ENCODE measurements at places on chromosomes 2 and 18.

- DNase-seq = no peak
These were observed at the start of gene LRRTM4 for GRCh38 chr2:77521931-77522470. Gene LRRTM4, minus strand, starts transcription at chr2:77522376.

DNA sequence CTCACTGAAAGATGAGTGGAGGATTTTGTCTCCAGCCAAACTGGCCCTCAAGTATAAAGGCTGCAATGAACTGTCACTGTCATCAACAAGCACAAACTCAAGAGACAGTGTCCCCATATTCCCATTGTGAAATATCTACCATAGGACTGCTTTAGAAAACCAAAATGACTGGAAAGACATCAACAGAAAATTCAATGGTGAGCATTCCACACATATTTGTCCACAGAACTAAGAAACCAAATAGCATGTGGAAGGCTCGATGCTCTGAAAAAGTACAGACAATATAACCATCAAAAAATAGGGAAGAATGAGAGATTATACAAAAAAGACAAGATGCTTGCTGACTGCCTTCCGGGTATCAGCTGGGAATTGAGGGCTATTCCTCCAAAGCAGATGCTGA lies 37.6 kb downstream of the TGFBRAP1 start:
- DNase-seq = no peak

GRCh38 chr18:77262643-77263465 lies 13.2 kb downstream of the GALR1 start:
- DNase-seq = no peak

- no peak for DNase-seq
These were observed 276.2 kb downstream of the CELF4 start for GRCh38 chr18:37289423-37289822.

DNA sequence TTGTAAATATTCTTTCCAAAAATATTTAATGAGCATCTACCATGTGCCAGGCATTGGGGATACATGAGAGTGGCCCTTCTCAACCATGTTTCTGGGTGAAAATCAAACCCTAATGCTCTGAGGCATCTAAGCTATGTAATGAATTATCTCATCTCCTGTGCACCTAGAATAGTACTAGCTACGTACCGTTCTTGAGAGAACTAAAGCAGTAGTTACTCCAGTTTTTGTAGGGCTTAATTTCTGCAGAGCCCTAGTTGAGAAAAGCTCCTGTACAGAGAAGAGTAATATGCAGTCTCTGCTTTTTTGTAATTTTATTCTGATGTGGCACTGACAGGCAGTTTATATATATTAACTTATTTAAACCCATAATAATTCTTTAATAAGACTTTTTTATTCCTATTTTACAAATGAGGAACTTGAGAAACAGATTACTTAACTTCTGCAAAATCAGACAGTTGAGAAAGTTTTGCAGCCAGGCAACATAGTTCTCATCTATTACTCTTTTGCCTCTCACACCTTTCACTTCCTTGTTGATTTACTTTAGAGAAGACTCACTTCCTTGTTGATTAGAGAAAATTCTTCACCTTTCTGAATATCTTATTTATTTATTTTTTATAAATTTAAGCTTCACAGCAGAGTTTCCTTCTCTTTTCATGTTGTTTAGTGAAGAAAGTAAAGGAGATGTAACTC lies 3.1 kb downstream of the SPOPL start:
- no peak for DNase-seq

DNA sequence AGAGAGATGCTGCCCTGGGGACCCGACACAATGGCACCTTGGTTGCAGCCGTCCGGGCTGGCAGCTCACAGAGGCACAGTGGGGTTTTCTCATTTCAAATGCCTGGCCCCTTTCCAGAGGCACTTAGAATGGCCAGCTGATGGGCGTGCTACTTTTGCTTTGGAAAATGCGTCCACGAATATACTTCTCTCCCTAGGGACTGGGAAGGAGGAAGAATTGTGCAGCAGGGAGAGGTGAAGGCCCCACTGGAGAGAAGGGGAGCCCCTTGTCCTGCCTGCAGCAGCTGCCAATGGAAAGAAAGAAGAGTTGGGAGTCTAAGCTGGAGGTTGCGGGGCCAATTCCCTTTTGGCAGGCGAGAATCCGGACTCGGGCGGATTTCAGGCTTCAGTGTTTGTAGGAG lies 1.1 kb upstream of the MAL start:
- no peak for DNase-seq

DNA sequence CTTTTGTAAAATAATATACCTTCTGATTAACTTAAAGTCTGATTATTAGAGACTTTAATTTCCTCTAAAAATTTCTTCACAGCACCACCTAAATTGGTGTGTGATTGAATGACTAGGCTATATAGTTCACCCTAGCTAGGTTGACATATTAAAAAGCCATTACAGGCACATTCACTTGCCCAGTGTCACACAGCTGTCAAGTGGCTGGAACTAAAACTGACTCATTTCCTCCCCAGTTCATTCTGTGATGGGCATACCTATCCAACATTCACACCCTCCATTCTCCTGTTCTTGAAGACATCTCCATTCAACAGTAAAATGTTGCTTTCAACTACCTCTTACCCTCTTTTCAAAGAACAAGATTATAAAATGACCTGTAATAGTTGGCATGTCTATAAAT lies 334.5 kb downstream of the ARHGAP15 start:
- no peak for DNase-seq
